HFFc6 (cell line): ENCODE measurements at places on chromosomes 3 and 15.
A peak's percentile ranks its signal among the peaks of the same experiment; 100 is the strongest.

DNA sequence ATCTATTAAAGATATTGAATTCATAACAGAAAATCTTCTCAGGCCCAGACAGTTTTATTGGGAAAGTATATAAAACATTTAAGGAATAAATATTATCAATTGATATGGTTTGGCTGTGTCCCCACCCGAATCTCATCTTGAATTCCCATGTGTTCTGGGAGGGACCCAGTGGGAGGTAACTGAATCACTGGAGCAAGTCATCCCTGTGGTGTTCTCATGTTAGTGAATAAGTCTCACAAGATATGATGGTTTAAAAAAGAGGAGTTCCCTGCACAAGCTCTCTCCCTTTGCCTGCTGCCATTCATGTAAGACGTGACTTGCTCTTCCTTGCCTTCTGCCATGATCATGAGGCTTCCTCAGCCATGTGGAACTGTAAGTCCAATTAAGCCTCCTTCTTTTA, 160.5 kb downstream of the ANO10 start:
- no peak for DNase-seq

DNA sequence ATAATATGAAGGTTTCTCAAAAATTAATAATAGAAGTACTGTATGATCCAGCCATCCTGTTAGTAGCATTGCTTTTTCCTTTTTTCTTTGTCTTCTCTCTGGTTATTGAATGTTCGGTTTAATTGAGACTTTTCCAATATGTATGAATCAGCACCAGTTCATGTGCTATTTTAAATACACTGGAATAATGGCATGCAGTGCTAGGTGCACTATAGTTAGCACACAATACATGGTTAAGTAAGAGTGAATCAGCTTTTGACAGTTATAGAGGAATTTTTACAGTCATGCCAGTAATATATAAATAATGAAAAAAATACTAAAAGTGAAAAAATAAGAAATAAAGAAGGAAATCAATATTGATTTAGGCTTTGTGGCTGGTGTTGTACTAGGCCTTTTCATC, 113.8 kb upstream of the STRIT1 start:
- DNase-seq = no peak

DNA sequence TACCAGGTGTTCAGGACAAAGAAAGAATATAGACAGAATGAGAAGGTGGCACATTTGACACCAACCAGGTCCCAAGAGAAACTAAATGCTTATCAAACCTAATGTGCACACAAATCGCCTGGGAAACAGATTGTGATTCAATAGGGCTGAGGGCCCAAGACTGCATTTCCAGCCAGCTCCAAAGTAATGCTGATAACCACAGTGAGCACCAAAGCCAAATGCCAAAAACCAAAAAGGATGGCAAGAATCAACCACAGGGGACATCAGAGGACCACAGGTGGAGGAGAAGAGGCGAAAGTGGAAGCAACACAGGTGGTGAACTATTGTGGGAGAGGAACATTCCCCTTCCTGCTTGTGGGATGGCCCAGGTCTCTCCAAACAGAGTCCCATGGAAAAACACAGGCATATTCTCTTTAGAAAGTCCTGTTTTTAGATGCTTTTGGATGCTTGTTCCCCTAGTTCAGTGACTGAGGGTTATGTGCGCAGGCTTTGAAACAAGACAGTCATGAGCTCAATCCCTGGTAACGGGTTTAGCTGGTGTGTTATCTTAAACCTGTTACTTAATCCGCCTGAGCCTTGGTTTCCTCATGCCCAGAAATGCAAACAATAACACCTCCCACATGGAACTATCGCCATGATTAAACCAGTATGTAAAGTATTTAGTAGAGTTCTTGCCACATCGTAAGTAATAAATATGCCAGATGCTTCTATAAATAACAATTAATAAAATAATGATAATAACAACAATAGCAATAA, 241.7 kb downstream of the ATP8B4 start:
- DNase-seq = no peak

DNA sequence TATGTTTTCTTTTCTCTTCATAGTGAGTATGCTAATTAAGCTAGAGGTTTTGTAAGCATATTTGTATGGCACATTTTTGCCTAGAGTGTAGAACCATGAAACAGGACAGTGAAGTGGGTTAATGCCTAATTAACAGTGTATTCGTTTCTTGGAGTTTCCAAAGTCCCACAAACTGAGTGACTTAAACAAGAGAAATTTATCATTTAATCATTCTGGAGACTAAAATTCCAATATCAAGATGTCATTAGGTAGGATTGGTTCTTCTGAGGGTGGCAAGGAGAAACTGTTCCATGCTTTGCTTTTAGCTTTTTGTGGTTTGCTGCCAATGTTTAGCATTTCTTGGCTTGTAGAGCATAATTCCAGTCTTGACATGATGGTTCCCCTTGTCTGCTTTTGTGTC, 734.2 kb downstream of the NAALADL2 start:
- DNase-seq = no peak

- DNase-seq = no peak
Observed at GRCh38 chr3:183904833-183905780, 20.4 kb upstream of the PARL start.

- no peak for DNase-seq
Observed at GRCh38 chr3:65532749-65533148, 506.0 kb downstream of the MAGI1 start.

- DNase-seq = no peak
Observed at GRCh38 chr3:87052499-87053260, 61.7 kb upstream of the VGLL3 start.

DNA sequence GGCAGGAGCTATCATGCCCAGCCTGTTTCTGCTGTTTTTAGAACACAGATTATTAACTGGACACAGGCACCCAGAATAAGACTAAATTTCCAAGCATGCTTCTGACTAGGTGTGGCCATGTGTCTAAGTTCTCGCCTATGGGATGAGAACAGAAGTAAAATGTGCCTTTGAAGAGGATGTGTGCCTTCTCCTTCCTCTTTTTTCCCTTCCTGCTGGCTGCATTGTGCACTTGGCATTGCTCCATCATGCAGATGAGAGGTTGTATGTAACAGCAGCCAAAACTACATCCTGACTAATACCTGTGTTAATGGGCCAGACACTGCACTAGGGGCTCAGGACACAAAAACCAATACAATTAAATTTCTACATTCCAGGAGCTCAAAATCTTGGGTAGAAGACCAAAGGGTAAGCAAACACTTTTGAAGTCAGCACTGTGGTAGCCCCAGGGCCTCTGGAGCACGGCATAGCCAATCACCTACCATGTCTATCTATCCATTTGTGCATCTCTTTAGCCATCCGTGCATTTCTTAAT, 40.9 kb upstream of the RNU6-1 start:
- no peak for DNase-seq

DNA sequence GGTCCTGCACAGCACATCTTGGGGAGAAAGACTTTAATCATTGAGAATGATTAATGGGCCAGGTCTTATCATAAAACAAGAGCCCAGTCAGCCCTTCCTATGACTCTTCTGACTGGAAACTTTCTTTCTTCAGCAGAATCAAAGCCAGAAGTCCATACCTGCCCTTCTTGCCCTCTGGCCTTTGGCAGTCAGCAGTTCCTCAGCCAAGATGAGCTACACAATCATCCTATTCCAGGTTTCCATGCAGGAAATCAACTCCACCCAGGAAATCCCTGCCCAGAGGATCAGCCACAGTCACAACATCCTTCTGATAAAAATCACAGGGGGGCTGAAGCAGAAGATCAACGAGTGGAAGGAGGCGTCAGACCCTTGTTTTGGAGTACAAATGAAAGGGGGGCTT, 26.9 kb downstream of the ZNF589 start:
- no peak for DNase-seq

GRCh38 chr3:187131981-187132380, 7.3 kb downstream of the RPL39L start:
- DNase-seq = peak; percentile 12

- DNase-seq = no peak
Observed at GRCh38 chr3:36862076-36862755, 82.6 kb downstream of the TRANK1 start.

- DNase-seq = no peak
Observed at GRCh38 chr3:23873941-23874340, 42.8 kb downstream of the NKIRAS1 start.

- no peak for DNase-seq
Observed at GRCh38 chr3:141878326-141878725, 1.9 kb downstream of the ATP1B3 start.

- peak; percentile 14 for DNase-seq
Observed at GRCh38 chr3:65342084-65342683, 654.4 kb upstream of the ADAMTS9 start.

DNA sequence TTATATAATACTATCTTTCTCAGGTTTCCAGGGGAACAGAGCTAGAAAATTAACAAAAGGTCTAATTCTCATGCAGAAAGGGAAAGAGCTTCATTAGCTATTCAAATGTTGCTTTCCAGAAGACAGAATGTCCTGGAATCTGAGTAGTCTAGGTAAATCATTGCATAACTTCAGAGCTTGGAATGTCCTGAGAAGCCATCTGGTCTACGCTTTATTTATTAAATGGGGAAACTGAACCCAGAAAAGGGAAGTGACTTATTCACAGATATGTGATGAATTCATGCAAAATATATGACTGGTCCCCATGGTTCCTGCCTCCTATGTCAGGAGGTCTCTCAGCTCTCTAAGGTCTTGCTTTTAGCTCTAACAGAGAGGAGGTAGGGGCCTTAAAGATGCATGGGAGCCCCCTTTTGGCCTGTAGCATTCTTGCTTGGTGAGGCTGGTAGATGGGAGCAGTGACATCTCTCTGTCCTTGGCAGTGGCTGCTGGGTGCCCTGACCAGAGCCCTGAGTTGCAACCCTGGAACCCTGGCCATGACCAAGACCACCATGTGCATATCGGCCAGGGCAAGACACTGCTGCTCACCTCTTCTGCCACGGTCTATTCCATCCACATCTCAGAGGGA, 99.2 kb downstream of the CEMIP start:
- DNase-seq = peak; percentile 11

DNA sequence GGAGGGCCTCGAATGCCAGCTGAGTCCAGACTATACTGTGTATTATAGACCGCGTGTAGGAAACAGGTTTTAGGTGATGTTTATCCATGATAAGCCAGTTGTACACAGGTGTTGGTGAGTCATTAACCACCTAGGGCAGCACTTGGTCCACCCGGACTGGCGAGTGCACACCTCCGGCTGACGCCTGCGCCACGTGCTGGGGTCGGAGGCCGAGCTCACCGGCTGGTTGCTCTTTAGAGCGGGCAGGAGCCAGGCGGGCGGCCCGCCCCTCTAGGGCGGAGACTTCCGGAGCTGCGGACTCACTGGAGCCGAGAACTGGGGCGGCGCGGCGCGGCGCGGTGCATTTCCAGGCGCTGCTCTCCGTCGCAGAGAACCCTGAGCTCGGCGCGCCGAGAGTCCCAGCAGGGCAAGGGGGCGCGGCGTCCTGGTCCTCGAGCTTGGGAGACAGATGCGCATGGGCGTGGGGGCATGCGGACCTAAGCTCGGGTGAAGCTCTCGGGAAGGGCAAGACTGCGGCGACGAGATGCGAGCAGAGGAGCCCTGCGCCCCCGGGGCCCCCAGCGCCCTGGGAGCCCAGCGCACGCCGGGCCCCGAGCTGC, at the start of gene ESYT3:
Gene ESYT3, plus strand, starts transcription at position 341 of the 599 bp plus-strand sequence. Its CDS starts 183 bp downstream, at position 524.
- DNase-seq = no peak

GRCh38 chr15:96497951-96498350, 167.5 kb downstream of the NR2F2 start:
- DNase-seq = no peak

DNA sequence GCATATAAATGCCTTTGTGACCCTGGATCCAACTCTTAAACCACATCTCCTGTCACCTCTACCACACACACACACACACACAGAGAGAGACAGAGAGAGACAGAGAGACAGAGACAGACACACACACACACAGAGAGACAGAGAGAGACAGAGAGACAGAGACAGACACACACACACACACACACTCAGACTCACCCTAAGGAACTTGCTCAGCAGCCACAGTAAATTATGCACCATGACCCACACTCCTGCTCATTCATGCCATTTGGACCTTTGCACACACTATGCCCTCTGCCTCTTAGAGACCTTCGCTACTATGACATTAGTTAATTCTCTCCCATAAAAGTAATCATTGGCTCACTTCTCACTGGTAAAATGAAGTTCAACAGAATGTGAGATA, 275.7 kb downstream of the ADAMTSL3 start:
- DNase-seq = no peak

DNA sequence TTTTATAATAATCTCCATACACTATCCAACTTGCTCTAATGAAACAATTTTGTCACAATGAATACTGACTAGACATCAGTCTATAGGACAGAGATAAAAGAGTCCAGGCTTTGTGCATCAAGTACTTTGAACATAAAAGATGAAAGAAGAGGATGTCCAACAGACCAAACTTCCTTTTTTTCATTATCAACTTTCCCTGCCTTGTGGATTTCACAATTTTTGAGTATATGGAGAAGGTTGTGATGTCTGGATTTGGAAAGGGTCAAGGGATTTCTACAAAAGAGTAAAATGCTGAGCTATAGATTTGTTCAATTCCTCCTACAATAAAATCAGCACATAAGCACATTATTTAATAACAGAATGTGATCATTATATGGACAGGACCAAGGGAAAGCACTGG, 25.7 kb downstream of the CD47 start:
- no peak for DNase-seq

DNA sequence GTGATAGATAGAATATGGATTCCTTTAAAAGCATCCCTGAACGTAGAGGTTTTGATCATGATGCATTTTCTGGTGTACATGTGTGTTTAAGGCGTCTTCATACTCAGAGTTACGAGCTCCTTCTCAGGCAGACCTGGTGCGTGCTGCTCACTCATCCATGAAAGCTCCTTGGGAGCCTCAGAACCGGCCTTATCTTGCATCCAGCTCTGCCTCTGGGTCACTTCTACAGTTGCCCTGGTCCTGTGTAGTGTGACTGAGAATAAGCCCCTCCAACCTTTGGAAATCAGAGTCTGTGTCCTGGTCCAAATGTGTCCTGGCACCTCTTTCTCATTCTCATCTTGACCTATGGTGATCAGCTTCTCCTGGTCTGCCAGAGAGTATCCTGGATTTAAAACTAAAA, 17.3 kb upstream of the RARRES1 start:
- no peak for DNase-seq

- no peak for DNase-seq
Observed at GRCh38 chr3:105931500-105931899, 62.7 kb upstream of the CBLB start.

DNA sequence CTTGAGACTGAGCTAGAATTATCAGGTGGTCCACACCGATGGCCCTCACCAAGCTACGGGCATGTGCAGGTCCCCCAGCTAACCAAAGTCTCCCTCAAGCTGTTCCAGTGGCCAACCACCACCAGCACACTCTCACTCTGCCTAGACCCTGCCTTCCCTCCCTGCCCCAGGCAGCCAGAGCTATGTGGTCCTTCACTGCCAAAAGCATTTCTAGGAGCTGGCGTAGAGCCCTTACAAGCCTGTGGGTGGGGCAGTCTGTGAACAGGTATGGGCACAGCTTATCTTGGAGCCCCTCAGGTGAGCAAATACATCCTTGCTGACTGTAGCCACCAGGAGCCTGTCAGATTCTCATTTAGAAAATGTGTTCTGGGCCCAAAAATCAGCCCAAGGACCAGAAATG, 159.8 kb upstream of the PPP2R3A start:
- no peak for DNase-seq

DNA sequence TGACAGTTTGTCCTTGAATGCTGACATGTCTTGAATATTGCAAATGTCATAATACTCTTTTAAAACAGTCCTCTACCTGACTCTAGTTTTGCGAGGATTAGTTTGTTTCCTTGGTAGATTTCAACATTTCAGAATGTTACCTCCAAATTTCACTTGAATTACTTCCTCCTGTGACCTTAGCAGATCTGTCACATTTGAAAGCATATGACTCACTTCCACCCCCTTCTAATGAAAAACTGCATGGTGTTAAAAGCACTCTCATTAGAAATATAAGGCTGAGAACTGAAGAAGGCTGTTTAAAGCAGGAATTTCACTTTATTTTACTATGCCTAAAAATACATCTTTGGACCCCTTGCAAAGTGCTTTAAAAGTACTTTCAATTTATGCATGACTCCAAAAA, 598.7 kb upstream of the TGFBR2 start:
- no peak for DNase-seq
